Endothelial cell of coronary artery (primary cell): ENCODE measurements at places on chromosomes 6 and 20. TPM values are rescaled to one million over a fixed set of nuclear protein-coding genes. Genes with fewer than 3 reads are reported as not detected.

The TFAP2C gene
- not detected in 2 replicates for total RNA-seq

The SPDEF gene
- not detected in 2 replicates for total RNA-seq

The LSM14B gene
- 35.2 and 36.6 TPM in 2 replicates for total RNA-seq

The CEP85L gene
- 8.8 and 12.0 TPM in 2 replicates for total RNA-seq
